ENCODE measurements at places on chromosomes 13 and 19.

GRCh38 chr19:38281811-38282566, 17.6 kb downstream of the SPINT2 start:
- no peak for DNase-seq

GRCh38 chr19:4967738-4968461, 1.0 kb upstream of the KDM4B start:
- DNase-seq: no peak

DNA sequence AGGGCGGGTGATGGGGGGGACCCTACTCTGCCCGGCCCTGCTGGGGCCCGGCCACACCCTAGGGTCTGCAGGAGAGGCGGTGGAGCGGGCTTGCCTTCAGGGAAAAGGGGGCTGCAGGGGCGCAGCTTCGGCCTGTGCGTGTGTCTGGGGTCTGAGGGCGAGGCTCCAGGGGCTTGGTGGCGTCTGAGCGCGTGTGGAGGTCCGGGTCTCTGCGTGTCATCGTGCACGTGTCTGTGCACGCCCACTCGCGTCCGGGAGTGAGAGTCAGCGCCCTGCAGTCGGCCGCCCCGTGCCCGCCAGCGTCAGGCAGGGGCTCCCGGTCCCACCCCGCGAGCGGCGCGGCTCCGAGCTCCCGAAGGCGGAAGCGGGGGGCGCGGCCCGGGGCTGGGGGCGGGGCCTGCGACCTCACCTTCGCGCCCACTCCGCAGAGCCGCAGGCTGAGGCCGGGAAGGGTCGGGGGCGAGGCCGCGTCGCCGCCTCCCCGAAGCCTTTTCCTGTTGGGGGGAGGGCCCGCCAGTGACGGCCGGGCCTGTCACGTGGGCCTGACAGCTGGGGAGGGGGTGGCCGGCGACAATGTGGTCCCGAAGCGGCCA, at the start of gene ARHGAP45:
Gene ARHGAP45 (plus strand): TSS at position 420 of the 593 bp plus-strand sequence. CDS start 239 bp downstream, outside the sequence.
- DNase-seq: peak; percentile 91

GRCh38 chr19:40692212-40692551, 1.7 kb upstream of the NUMBL start:
- DNase-seq: no peak

DNA sequence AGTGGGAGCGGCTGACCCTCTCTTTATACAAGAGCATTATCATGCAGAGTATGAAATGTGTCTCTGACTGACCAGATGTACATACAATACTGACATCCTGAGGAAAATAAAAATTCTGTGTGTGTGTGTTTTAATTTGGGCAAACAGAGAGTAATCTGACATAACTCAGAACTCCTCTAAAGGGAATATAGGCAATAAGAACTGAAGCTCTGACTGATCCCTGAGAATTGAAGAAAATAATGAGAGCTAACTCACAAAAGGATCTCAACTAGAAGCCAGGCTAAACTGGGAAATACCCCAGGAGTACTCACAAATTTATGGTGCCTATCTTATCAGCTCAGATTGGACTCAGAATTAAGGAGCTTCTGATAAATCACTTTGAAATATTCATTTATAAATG, 539.9 kb downstream of the OLFM4 start:
- DNase-seq: no peak

DNA sequence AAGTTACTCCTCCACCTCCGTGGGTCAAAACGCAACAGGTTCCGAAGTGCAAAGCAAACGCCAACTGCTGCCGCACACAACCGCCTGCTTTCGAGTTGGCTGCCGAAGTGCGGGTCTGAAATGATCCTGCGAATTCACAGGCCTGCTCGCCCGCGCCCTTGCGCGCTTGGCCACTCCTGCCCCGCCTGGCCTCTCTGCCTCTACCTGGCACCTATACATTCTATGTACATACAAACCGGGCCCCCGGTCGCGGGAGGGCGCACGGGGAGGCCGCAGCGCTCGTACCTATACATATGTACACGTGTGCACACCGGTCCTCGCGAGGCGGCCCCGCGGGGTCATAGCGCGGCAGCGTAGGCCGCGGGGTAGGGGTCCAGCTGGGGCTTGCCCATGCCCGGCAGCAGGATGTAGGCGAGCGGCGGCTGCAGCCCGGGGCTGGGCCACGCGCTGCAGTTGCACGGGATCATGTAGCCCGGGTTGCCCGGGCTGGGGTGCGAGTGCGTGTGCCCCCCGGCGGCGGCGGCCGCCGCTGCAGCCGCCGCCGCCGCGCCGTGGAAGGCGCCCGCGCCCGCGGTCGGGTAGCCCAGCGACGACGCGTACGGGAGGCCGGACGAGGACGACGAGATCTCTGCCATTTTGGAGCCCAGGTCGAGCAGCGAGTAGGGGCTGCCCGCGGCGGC, 1.3 kb downstream of the SOX21 start:
- peak; percentile 70 for DNase-seq

GRCh38 chr13:64855506-64855905, 2374.6 kb downstream of the PCDH9 start:
- no peak for DNase-seq

DNA sequence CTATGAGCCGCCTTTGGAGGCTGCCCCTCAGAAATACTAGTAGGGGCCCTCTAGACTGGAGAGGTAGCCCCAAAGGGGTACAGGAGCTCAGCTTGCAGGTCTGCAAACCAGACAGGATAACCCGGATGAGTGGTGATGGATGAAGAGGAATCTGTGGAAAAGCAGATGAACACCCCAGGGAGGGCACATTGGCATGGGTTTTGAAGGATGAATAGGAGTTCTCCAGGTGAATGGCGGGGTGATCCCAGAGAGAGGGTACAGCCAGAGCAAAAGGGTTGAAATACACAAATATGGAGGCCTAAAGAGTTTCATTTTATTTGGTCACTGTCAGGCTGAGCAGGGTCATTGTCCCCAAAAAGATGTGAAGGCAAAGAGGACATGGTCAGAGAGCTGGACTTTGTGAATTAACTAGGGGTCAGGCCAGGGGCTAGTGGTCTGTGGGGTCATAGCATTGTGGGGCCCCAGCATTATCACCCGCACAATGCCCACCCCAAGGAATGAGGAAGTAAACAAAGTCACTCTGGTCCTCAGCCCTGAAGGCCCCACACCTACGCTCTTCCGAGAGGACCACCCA, 4.8 kb downstream of the NR2F6 start:
- DNase-seq: no peak

GRCh38 chr13:32791545-32792172, 205.4 kb downstream of the PDS5B start:
- no peak for DNase-seq

DNA sequence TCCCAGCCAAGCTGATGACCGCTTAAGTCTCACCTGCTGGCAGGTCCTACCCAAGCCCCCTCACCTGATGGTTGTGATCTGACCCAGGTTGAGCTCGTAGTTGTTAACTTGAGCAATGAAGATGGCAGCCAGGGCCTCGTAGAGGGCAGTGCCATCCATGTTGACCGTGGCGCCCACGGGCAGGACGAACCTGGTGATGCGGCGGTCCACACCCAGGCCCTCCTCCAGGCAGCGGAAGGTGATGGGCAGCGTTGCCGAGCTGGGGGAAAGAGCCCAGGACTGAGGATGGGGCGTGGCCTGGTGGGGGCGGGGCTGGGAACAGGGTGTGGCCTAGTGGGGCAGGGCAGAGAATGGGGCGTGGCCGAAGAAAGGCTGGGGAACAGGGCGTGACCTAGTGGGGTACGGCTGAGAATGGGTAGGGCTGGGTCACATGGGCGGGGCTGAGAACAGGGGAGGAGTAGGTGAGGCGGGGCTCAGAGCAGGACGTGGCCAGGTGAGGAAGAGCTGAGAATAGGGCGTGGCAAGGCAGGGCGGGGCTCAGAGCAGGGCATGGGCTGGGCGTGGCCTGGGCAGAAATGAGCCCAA, 12.9 kb downstream of the OR7C2 start:
- no peak for DNase-seq

- DNase-seq: no peak
Measured at GRCh38 chr13:47990427-47990826, 10.6 kb downstream of the SUCLA2 start.

DNA sequence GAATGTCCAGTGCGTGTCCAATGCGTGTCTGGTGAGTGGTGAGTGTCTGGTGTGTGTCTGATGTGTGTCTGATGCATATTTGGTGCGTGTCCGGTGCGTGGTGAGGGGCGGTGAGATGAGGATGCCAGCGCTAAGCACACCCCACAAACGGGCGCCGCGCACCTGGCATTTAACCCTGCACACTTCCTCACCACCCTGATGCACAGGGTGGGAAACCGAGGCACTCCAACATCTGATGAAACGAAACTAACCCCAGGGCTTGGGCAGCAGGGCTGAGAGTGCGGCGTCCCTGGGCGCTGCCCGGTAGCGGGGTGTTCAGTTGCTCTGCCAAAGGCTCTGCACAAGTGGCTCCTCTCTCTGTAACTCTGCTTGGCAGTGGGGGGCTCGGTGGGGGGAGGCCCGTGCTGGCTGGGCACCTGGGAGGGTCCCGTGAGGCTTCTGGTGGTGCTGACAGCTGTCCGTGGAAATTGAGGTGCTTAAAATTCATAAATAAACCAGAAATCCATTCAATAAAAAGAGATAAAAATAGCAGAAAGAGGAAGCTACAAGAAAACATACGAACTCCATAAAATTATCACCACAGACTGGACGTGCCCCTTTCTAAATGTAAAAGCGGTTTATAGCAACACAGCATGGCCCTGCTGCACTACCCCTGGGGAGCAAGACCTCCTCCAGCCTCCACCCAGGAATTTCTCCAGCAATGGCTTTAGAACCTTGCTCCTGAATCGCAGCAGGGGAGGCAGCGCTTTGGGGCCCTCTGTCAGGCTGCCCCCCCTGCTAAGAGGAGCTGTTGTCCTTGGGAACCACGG, 76.0 kb downstream of the RASA3 start:
- no peak for DNase-seq

DNA sequence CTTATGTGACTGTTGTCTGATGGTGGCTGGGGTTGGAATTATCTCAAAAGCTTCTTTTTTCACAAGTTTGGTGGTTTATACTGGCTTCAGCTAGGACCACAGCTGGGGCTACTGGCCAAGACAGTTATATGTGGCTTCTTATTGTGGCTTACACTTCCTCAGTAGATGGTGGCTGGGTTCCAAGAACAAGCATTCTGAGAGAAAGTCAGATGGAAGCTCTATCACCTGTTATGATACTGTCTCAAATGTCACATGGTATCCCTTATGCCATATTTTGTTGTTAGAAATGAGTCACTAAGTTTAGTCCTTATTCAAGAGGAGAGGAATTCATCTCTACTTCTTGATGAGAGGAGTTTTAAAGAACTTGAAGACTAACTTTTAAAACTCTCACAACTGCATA, 41.6 kb downstream of the NDFIP2 start:
- no peak for DNase-seq

GRCh38 chr19:45905011-45905410, 2.6 kb upstream of the MYPOP start:
- no peak for DNase-seq

DNA sequence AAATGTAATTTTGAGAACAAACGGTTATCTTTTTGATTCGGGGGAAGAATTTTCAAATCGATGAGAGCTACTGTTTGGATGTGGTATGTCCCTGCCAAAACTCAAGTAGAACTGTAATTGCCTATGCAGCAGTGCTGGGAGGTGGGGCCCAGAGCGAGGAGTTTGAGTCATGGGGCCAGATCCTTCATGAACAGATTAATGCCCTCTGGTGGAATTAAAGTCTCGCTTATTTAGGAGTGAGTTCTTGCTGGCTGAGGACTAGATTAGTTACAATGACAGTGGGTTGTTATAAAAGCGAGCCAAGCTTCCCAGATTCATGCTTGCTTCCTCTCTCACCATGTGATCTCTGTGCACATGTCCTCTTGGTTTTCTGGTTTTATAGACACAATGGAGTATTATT, 11.8 kb upstream of the PRR20A start:
- DNase-seq: no peak

- DNase-seq: no peak
Measured at GRCh38 chr13:105445796-105446195, 1089.7 kb downstream of the EFNB2 start.

DNA sequence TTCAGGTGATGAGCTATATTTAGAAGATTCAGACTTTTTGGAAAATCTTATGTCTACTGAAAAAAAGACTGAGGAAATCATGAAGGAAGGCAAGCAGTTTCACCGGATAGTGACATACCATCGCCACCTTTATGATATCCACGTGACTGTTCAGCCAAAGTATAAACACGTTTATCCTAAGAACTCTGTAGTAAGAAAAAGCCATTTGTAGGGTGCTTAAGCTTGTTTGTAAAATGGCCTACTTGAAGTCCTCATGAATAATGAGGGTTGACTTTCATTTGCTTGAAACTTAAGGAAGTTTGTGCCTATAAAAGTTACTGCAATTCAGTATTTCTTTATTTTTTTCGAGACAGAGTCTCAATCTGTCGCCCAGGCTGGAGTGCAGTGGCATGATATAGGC, 7.8 kb upstream of the TDRD12 start:
- DNase-seq: no peak

DNA sequence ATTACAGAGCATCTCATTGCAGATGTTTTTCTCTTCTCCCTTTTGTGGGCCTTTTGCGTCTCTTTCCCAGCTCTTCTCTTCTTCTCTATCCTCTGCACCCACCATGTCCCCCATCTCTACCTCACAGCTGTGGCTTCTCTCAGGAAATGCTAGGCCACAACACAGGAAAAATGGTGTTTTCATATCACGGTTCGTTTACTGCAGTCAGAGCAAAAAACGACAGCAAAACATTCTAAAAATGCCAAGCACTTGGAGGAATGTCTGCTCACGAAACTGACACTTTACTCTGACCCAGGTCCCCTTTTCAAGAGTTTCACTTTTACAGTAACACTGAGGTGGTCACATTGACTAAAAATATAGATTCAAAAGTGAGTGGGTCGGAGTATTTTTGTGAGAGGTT, 152.2 kb downstream of the DCT start:
- no peak for DNase-seq

DNA sequence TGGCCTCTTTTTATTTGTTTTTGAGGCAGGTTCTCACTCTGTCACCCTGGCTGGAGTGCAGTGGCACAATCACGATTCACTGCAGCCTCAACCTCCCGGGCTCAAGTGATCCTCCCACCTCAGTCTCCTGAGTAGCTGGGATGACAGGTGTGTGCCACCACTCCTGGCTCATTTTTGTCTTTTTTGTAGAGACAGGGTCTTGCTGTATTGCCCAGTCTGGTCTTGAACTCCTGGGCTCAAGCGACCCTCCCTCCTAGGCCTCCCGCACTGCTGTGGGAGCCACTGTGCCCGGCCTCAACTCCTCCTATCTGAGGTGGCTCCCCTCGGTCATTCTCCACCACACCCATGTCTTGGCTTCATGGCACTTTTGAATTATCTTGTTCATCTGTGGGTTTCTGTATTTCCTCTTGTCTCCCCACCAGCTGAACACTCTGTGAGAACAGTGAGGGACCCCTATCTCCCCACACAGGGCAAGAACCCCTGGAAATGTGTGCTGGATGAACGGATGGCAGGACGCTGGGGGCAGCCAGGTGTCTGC, 7.9 kb downstream of the CKM start:
- no peak for DNase-seq

GRCh38 chr13:78609464-78610205, 6.3 kb upstream of the POU4F1 start:
- DNase-seq: no peak

- peak; percentile 61 for DNase-seq
Measured at GRCh38 chr13:30373727-30374126, 48.6 kb upstream of the UBE2L5 start.

- DNase-seq: peak; percentile 75
Measured at GRCh38 chr19:38842439-38843174, 7.2 kb downstream of the HNRNPL start.

Measured in activated CD8-positive, alpha-beta memory T cell treated with anti-CD3 and anti-CD28 coated beads, Interleukin-2, amount 50 U/mL, for 48 hours (primary cell).